ENCODE measurements at places on chromosomes 7 and 10.
A peak's percentile ranks its signal among the peaks of the same experiment; 100 is the strongest.

DNA sequence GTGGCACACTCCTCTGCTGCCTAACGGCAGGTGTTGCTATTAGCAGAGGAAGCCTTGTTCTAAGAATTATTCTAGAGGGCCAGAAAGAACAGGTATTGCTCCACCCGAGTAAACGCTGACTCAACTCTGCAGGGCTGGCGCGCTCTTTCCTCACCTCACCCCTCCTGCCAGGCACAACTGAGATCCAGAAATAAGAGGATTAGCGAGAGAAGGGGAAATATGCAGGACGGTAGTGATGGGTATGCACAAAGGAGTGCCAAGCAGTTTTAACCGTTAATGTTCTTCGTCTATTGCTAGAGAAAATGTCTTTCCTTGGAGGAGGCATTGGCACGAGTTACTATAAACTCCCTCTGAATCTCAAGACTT, 369 bp upstream of the SCIN start:
- no peak for DNase-seq

- no peak for DNase-seq
These were observed 278.6 kb downstream of the SEMA3D start for GRCh38 chr7:84908196-84908793.

DNA sequence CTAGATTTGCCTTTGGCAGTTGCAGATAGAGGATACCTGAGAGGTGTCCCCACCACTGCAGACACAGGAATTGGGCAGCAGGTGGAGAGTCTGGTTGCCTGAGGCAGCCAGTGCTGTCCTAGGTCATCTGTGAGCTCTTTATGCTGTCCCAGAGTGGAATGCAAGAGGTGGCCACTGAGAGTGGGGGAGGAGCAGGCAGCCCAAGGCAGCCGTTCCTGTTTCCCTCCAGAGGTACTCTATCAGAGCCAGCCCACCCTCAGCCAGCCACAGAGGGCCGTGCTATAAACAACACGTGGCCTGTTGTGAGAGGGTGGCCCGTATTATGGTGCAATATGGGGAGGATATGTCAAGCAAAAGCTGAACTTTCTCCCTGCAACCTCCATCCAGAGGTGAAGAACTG, 8.5 kb downstream of the LRRC18 start:
- no peak for DNase-seq

- DNase-seq: no peak
These were observed 353.1 kb downstream of the GATA3 start for GRCh38 chr10:8407501-8408021.

- no peak for DNase-seq
These were observed 112.1 kb downstream of the PRKG1 start for GRCh38 chr10:51186361-51186760.

DNA sequence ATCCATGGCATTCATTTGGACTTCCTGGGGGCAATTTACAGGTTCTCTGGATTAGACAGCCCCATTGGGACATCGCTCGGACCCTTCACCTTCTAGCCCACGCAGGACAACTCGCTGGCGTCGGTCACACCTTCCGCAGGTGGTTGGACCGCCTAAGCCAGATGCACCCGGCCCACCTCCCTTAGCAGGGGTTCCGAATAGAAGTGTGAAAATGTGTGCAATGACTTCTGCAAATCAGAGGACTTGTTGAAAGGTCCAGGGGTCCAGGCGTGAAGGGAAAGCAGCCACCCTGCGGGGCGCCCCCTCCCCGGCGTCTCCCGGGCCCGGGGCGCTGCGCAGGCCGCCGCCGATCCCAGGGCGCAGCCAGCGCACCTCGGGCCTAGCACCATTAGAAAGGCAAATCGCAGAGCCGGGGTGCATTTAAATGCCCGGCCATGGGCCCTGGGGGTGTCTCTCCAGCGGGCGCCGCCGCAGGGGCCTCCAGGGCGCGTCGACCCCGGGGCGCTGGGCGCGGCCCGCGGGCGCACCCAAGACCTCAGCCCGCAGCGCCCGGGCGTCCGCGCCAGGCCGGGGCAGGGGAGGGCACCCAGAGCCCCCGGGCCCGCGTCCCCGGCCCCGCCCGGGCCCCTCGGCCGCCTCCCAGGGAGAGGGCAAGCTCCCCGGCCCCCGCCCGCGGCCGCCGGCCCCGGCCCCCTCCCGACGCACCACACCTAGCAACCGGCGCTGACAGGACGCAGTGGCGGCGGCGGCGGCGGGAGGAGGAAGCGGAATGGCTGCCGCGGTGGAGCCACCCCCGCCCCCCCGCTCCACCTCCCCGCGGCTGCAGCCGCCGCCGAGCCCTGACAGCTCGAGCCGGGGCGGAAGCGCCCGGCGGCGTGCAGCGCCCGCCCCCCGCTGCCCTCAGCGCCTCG, 1.2 kb downstream of the JAZF1 start:
- DNase-seq: peak; percentile 62

DNA sequence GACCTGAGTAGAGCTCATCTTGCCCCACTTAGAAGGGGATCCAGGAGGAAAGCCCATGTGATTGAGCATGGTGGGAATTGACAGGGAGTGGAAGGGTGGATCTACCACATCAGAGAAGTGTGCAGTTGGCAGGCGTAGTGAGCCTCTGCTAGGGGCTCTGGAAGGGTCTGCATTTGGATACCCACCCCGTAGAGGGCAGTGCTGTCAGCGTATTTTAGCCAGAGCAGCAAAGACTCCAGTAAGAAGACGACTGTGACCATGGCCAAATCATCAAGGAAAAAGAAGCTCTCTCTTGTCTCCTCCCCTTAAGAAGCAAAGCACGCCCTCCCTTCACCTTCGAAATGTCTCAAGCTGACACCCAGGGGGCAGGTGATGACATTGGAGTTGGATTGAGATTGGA, 68.8 kb upstream of the INHBA start:
- no peak for DNase-seq

DNA sequence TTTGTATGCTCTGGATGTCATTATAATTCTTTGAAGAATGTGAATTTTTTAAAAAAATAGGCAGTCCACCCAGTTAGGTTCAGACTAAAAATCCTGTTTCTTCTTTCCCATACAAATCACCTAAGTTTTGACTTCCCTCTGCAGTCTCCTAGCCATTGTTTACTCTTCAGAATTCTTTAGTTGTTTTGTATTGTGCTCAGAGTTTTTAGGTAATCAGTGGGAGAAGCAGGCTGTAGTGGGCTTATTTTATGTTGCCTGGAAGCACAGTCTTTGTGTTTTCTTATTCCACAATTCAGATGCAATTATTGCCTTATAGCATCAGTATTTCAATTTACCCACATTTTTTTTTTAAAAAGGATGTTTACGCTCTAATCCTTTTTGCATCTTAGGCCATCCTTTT, 94.9 kb downstream of the AKAP9 start:
- no peak for DNase-seq

GRCh38 chr10:77857272-77857671, 69.3 kb downstream of the DLG5 start:
- DNase-seq: no peak

DNA sequence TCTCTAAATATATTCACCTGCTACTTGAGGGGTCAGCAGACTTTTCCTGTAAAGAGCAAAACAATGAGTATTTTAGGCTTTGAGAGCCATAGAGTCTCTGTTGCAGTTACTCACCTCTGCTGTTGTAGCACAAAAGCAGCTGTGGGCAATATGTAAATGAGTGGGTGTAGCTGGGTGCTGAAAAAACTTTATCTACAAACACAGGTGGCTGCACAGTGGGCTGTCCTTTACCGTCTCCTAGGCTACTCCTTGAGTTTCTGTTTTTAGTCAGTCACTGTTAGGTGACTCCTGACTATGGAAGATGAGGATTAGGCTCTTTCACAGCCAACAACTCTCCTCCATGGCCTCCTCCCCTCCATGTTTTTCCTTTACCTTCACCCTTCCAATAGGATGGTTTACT, 286.1 kb upstream of the C7orf33 start:
- DNase-seq: no peak

DNA sequence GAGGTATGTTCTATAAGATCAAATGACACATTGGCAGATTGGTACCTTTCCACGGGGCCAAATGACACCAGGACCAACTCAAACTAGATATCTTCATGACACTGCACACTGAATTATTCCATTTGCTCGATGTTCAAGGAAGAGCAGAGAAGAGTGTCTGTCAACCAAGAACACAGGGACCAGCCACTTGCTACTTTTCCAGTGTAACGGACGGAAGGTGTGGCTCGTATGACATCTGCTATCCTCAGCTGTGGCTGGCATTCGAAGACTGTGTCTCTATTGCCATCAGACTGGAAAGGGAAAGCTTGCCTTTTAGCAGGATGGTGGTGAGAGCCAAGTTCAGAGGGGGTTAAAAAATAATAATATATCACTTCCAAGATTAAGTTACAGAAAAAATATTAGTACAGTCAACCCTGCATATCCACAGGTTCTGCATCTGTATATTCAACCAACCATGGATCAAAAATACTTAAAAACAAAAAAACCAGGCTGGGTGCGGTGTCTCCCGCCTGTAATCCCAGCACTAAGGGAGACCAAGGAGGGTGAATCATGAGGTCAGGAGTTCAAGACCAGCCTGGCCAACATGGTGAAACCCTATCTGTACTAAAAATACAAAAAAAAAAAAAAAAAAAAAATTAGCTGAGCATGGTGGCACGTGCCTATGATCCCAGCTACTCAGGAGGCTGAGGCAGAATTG, 237.1 kb downstream of the PRPF18 start:
- DNase-seq: no peak

DNA sequence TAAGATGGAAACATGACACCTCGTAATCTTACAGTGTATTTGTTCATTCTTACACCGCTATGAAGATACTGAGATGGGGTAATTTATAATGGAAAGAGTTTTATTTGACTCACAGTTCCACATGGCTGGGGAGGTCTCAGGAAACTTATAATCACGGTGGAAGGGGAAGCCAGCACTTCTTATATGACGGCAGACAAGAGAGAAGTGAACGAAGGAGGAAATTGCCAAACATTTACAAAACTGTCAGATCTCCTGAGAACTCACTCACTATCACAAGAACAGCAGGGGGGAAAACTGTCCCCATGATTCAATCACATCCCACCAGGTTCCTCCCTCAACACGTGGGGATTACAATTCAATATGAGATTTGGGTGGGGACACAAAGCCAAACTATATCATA, 282.3 kb downstream of the HGF start:
- DNase-seq: no peak

GRCh38 chr10:4595719-4596319, 230.2 kb upstream of the AKR1E2 start:
- DNase-seq: no peak

- DNase-seq: peak; percentile 16
These were observed 17.7 kb downstream of the TSPAN14 start for GRCh38 chr10:80471715-80472233.

All from T-cell (primary cell).